ENCODE measurements at places on chromosomes 6 and 20.

GRCh38 chr6:56235245-56235644 is 12.1 kb downstream of the COL21A1 start:
- no peaks in the 10 kb centered on the region for H3K36me3 ChIP-seq
- DNase-seq: no peak
- H3K4me3 ChIP-seq: no peak overlapping the region
- H3K27me3 ChIP-seq: no peaks in the 10 kb centered on the region

GRCh38 chr20:38926142-38926933 is at the start of gene FAM83D:
TSS of gene FAM83D (plus strand) at chr20:38926417. CDS start at chr20:38926443, 26 bp downstream.
- no peak within 1 kb of the TSS for H3K27ac ChIP-seq
- no peaks in the 10 kb centered on the region for H3K27me3 ChIP-seq
- peak; percentile 96 for DNase-seq
- peaks cover 25% of the 10 kb centered on the region for H3K4me1 ChIP-seq
- peaks cover 5% of the 10 kb centered on the region for H3K36me3 ChIP-seq

DNA sequence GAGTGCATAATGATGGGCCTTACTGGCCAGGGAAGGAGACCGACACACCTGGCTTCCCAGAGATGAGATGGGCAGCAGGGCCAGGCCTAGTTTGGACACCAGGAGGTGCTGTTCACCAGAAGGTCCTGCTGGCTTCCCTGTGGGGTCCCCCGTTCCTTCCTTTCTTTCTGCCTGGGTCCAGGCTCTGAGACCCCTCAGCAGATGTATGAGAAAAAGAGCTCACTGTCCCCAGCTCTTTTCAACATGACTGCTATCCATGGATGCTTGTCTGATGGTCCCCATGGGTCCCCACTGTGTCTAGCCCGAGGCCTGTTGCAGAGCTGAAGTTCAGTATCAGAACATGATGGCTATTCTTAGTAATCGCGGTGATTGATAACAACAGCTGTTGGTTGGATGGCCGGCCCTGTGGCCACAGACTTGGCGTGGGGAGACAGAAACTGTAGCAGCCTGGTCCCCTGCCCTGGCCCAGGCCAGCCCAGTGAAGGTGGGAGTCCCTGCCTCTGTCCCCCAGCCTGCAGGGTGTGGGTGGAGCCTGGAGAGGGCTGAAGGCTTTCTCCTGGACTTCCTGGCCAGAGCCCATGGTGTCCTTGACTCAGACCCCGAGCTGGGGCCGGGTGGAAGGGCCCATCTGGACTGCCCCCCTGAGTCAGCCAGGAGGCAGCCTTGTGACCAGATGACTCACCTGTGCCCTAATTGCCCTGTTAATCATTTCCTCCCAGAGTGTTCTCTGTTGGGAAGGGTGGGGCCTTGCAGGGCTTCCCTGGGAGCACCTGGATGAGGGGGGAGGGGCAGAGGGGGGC is 9.9 kb upstream of the BAK1 start:
- peaks cover 3% of the 10 kb centered on the region for H3K27me3 ChIP-seq
- no peak overlapping the region for H3K27ac ChIP-seq
- H3K4me3 ChIP-seq: no peak overlapping the region
- H3K36me3 ChIP-seq: no peaks in the 10 kb centered on the region
- H3K4me1 ChIP-seq: peaks cover 9% of the 10 kb centered on the region

- no peaks in the 10 kb centered on the region for H3K4me1 ChIP-seq
- H3K27ac ChIP-seq: no peak overlapping the region
- H3K36me3 ChIP-seq: no peaks in the 10 kb centered on the region
- DNase-seq: no peak
Measured at GRCh38 chr6:21536280-21536766, 57.2 kb upstream of the SOX4 start.

DNA sequence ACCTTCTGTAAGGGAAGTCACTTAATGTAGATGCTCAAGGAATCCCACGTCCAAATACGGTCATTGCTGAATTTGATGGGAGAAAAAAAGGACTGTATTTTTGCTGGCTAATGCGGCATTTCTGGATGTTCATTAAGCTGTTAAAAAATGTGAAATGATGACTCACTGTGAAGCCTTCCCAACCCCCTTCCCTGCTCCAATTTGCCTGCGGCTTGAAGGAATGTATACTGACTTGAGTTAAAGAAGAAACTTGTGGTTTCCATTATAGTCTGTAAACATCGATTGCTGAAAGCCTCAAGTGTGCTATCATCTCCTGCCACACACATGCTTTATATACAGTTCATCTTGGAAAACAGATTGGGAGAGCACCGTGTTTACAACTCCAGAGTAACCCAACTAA is 249.1 kb upstream of the JAG1 start:
- no peaks in the 10 kb centered on the region for H3K4me1 ChIP-seq
- H3K27me3 ChIP-seq: no peaks in the 10 kb centered on the region
- H3K4me3 ChIP-seq: no peak overlapping the region
- no peak overlapping the region for H3K27ac ChIP-seq

DNA sequence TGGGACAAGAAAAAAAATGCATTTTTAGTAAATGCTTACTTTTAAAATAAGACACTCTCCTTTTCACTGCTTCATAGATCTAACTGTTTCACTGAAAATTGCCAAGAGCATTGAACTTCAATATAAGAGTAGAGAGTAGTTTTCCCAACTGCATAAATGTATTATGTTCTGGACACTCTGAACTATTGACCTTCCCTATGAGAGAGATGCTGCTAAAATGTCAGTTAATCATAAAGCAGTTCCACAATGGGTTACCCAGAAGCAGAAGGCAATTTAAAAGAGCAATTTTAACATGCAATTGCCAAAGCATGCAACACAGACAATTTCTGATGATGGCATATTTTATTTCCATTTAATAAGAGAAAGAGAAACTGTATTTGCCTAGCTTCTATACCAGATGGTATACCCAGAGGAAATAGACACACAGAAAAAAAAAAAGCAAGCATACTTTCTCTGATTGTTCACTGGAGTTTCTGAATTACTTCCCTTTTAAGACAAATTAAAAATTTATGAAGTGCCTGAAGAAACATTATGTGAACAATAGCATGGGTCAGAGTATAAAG is 279.1 kb upstream of the THEMIS start:
- DNase-seq: no peak
- no peaks in the 10 kb centered on the region for H3K27me3 ChIP-seq
- H3K36me3 ChIP-seq: no peaks in the 10 kb centered on the region
- no peak overlapping the region for H3K27ac ChIP-seq
- H3K4me1 ChIP-seq: no peaks in the 10 kb centered on the region

GRCh38 chr6:119879731-119880130 is 530.2 kb upstream of the MAN1A1 start:
- no peak overlapping the region for H3K4me3 ChIP-seq
- H3K4me1 ChIP-seq: no peaks in the 10 kb centered on the region
- H3K36me3 ChIP-seq: no peaks in the 10 kb centered on the region
- no peak overlapping the region for H3K27ac ChIP-seq

- no peaks in the 10 kb centered on the region for H3K36me3 ChIP-seq
- H3K4me3 ChIP-seq: no peak overlapping the region
- H3K27me3 ChIP-seq: no peaks in the 10 kb centered on the region
Measured at GRCh38 chr6:95877480-95877879, 138.3 kb upstream of the FUT9 start.

- H3K4me3 ChIP-seq: no peak overlapping the region
- DNase-seq: no peak
- H3K36me3 ChIP-seq: no peaks in the 10 kb centered on the region
Measured at GRCh38 chr6:162620073-162620472, 107.5 kb downstream of the PRKN start.

DNA sequence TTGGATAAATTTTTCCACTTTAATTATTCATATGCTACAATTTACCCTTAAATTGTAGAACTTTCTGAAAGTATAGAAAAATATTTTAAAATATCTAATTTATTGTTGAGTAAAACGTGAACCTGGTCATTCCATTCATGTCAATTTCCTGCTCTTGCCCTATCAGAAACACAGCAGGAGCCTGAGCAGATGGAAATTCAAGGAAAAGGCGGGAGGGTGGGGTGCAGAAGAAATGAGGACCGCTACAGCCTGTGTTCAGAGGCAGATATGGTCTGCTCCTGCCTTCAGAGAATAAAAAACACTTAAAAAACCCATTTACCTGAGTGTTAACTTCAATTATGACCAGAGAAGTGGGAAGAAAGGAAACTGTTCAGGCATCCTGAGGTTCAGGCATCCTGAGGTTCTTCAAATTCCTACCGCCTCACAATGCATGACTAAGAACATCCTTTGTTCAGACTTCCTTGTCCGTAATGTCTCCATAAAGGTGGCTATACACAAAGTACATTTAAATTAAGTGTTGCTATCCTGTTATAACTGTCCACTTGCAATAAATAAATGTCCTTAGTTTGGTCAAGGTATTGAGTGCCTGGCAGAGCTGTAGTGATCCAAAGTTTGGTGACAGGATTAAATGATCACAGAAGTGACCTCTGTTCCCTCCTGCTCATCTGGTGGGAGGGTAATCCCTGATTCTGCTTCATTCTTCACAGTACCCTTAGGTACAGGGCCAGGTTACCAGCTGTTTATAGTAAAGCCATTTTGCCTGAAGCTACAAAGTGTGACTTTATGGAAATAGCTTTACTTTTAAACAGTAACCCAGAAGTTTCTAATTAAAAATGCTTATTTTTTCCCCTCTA is 109.1 kb downstream of the MAN1A1 start:
- no peaks in the 10 kb centered on the region for H3K4me1 ChIP-seq
- no peaks in the 10 kb centered on the region for H3K36me3 ChIP-seq
- no peak overlapping the region for H3K27ac ChIP-seq

GRCh38 chr6:56541030-56541600 is 101.6 kb downstream of the DST start:
- H3K4me1 ChIP-seq: peaks cover 36% of the 10 kb centered on the region
- H3K27me3 ChIP-seq: no peaks in the 10 kb centered on the region
- no peak overlapping the region for H3K27ac ChIP-seq
- no peak overlapping the region for H3K4me3 ChIP-seq
- DNase-seq: peak; percentile 19
- no peaks in the 10 kb centered on the region for H3K36me3 ChIP-seq

GRCh38 chr20:6008254-6008653 is 45.6 kb downstream of the LRRN4 start:
- peaks cover 27% of the 10 kb centered on the region for H3K36me3 ChIP-seq
- peaks cover 44% of the 10 kb centered on the region for H3K4me1 ChIP-seq
- no peaks in the 10 kb centered on the region for H3K27me3 ChIP-seq
- peak overlapping the region; percentile 91 for H3K4me3 ChIP-seq
- peak; percentile 79 for DNase-seq

DNA sequence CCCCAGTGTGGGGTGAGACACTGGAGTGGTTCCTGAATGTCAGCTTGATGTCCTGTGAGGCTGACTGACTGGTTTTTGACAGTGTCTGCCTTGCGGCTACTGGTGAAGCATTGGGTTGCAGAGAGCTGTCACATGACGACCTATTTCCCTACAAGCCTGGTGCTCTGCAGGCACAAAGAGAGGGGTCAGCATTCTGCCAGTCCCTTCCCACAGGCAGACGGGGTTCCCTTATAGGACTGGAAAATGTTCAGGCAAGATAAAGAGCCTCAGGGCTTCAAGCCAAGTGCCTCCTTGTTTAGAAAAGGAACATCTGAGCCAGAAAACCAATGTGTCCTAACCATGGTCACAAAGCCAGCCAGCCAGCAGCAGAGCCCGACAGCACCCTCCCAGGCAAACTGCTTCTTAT is 11.0 kb downstream of the LY86 start:
- peaks cover 21% of the 10 kb centered on the region for H3K4me1 ChIP-seq
- DNase-seq: peak; percentile 24
- H3K27me3 ChIP-seq: no peaks in the 10 kb centered on the region
- H3K36me3 ChIP-seq: peaks cover 10% of the 10 kb centered on the region

DNA sequence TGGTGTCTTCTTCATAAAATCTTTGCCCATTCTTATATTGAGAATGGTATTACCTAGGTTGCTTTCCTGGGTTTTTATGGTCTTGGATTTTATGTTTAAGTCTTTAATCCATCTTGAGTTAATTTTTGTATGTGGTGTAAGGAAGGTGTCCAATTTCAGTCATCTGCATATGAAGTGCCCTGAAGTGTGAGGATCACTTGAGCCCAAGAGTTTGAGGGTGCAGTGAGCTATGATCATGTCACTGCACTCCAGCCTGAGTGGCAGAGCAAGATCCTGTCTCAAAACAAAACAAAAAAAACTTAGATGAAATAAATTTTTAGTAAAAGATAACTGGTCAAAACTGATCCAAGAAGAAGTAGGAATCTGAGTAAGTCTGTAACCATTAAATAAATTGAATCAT is 215.4 kb downstream of the TBC1D7 start:
- DNase-seq: no peak
- H3K4me1 ChIP-seq: no peaks in the 10 kb centered on the region
- no peaks in the 10 kb centered on the region for H3K27me3 ChIP-seq
- no peaks in the 10 kb centered on the region for H3K36me3 ChIP-seq

GRCh38 chr6:110534731-110535492 is 58.5 kb upstream of the SLC22A16 start:
- no peaks in the 10 kb centered on the region for H3K36me3 ChIP-seq
- no peak for DNase-seq

GRCh38 chr6:145699462-145699861 is 35.9 kb downstream of the EPM2A start:
- DNase-seq: no peak
- H3K4me1 ChIP-seq: no peaks in the 10 kb centered on the region
- H3K27ac ChIP-seq: no peak overlapping the region
- H3K36me3 ChIP-seq: no peaks in the 10 kb centered on the region

- H3K27me3 ChIP-seq: no peaks in the 10 kb centered on the region
- H3K27ac ChIP-seq: peak overlapping the region; percentile 9
- DNase-seq: peak; percentile 92
- H3K4me1 ChIP-seq: peaks cover 38% of the 10 kb centered on the region
Measured at GRCh38 chr6:34243901-34244884, 4.6 kb downstream of the SMIM29 start.

DNA sequence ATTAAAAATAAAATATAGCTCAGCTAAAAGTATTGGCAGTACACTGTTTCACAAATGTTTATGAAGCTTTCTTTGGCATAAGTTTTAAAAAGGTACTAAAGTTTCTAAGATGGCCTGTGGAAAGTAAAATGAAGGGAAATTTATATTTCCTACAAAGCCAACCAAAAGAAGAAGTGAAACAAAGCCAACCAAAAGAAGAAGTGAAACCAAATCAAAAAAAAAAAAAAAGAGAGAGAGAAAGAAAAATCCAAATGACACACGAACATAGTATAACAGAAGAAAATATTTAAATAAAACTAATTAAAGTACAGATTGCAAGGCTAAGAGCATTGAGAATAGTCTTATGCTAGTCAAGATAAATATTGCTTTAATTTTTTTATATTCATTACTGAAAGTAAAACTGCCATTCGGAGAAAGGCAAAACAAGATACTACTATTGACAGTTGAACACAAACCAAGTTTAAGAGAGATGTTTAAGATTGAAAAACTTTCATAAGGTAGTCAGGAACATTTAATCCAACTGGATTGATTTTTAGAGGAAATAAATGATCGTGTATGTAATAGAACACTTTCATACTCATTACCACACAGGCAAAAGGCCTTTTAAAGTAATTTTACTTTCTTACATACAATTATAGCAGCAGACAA is 12.8 kb upstream of the KHDRBS2 start:
- DNase-seq: peak; percentile 61
- peaks cover 11% of the 10 kb centered on the region for H3K4me1 ChIP-seq
- H3K27me3 ChIP-seq: no peaks in the 10 kb centered on the region
- peak overlapping the region; percentile 39 for H3K27ac ChIP-seq

- no peak overlapping the region for H3K4me3 ChIP-seq
- peaks cover 13% of the 10 kb centered on the region for H3K4me1 ChIP-seq
- no peak overlapping the region for H3K27ac ChIP-seq
- H3K36me3 ChIP-seq: no peaks in the 10 kb centered on the region
Measured at GRCh38 chr6:89430201-89430962, 2.6 kb upstream of the ANKRD6 start.

All from CD14-positive monocyte (primary cell).